ENCODE measurements at places on chromosomes 2 and 18.

- no peak for DNase-seq
These were observed 3.2 kb downstream of the PIGN start for GRCh38 chr18:62183578-62184195.

- no peak for DNase-seq
These were observed 309.2 kb upstream of the TCF4 start for GRCh38 chr18:55897091-55897689.

DNA sequence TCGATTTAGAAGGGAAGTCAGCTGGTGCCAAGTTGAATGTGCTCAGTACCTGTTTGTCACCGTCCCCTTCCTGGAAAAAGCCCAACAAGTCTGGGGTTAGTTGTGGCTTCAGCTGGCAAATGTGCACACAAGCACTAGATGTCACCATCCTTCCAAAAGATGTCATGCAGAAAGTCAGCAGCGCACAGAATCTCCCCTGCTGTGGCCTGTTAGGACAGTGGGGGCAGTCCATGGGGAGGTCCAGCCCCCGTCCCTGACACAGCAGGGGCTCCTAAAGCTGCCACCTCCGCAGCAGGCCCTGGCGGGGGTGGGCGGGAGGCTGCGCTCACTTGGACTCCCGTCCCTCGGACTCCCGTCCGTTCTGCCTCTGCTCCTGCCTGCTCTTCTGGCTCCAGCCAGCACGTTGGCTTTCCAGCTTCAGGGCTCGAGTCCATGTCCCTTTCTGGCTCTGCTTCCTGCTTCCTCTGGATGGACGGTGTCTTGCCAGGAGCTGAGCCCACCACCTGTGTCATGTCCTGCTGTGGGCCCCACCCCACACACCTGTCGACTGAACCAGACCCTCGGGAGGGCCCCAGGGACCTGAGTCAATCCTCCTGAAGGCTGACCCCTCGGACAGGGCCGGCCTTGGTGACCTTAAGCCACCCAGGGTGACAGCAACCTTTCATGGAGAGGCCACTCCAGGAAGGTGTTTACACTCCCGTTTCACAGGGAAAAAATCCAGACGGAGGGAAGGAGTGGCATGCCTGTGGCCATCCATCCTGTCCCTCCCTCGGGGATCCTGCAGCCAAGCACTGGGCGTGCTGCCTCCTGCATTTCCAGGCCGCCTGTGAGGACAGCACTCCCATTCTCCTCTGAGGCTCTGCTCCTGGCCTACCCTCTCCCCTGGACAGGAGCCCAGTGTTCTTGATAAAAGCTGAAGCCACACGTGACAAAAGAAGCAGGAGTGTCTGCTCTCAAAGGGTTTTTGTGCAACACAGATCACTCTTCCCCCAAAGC lies 8.5 kb downstream of the RAB17 start:
- no peak for DNase-seq

- DNase-seq: no peak
These were observed 531.9 kb downstream of the IRS1 start for GRCh38 chr2:226267516-226268289.

GRCh38 chr2:234409590-234409989 lies 87.3 kb downstream of the ARL4C start:
- DNase-seq: no peak

Measured in esophagus squamous epithelium (tissue), 5 donors.